ENCODE measurements at places on chromosomes 7 and 10.
A peak's percentile ranks its signal among the peaks of the same experiment; 100 is the strongest.

DNA sequence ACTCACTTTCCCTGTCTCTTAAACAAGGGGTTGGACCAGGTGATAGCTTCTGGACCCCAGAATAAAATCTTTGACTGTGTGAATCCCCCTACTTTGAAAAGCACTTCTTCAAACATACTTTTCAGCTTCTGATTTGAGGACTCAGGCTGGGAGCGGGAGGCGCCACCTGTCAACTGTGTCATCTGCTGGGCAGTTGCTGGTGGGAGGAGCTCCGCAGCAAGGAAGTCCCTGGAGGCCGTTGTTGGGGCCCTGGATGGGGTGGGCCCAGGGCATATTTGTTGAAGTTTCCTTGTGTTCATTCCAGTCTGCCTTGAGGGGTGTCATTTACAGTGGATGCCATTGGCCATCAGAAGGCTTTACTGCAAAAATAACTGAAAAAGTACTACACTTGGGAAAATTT, 197.7 kb downstream of the CCDC3 start:
- DNase-seq, result no peak

DNA sequence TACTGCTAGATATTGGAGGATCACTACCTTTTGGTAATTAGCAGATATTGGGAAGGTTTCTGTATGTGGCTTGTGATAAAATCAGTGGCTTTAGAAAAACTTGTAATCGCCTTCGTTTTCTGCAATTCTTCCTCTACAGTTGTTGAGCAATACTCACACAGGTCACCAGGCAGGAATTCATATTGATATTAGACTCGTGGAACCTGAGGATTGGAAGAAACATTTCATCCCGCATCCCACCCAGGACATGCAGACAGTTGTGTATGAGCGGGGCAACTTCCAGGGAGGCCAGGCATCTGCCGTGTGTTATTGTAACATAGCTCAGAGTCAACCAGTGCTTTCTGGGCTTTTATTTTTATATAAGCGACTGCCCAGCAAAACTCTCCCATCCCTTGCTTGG, 821.3 kb downstream of the LRMDA start:
- no peak for DNase-seq

GRCh38 chr10:12658526-12658925, 309.2 kb downstream of the CAMK1D start:
- DNase-seq, result no peak

DNA sequence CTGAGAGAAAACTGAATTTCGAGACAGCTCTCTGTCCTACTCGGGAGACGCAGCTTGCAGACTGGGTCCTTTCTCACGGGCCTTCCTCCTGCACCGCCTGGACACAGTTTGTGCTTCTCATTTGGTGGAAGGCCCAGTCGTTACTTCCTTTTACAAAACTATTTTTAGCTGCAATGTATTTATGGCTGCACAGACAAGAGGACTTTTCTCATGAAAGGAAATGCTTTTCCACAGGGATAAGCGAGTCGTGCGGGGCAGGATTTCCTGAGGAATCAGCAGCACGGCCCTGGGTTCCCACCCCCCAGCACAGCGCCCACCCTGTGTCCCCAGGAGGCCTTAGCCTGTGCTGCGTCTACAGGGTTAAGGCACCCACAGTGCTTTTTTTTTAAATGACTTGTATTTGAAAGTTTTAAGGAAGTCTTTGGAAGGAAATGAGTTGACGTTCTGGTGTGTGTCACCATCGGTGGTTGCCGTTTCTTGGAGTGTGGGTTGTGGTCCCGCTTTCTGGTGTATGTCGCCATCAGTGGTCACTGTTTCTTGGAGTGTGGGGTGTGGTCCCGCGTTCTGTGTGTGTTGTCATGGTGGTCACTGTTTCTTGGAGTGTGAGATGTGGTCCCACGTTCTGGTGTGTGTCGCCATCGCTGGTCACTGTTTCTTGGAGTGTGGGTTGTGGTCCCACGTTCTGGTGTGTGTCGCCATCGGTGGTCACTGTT, 50.9 kb downstream of the INPP5A start:
- no peak for DNase-seq

DNA sequence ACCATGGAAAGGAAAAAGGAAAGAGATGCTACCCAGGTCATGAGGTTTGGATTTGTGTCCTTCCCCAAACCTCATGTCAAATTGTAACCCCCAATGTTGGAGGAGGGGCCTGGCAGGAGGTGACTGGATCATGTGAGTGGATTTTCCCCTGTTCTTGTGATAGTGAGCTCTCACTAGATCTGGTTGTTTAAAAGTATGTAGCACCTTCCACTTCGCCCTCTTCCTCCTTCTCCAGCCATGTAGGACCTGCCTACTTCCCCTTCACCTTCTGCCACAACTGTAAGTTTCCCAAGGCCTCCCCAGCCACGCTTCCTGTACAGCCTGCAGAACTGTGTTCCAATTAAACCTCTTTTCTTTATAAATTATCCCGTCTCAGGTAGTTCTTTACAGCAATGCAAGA, 113.9 kb downstream of the FAM107B start:
- no peak for DNase-seq

GRCh38 chr10:72320676-72321247, 34.0 kb downstream of the DNAJB12 start:
- DNase-seq, result peak; percentile 98

All from BJ (cell line).